NCI-H2081 treated with DMSO at 0.1 percent for 48 hours (cell line): ENCODE measurements at places on chromosomes 12 and 14.

- no peak for DNase-seq
Observed at GRCh38 chr12:6378709-6379472, 3.5 kb upstream of the SCNN1A start.

GRCh38 chr12:27186022-27186839 is 57.9 kb upstream of the STK38L start:
- DNase-seq, result no peak

GRCh38 chr14:94109915-94110250 is 653 bp upstream of the IFI27 start:
- DNase-seq, result no peak

- no peak for DNase-seq
Observed at GRCh38 chr12:68482660-68483059, 128.0 kb upstream of the RAP1B start.

- no peak for DNase-seq
Observed at GRCh38 chr12:131176926-131177325, 223.2 kb downstream of the ADGRD1 start.

DNA sequence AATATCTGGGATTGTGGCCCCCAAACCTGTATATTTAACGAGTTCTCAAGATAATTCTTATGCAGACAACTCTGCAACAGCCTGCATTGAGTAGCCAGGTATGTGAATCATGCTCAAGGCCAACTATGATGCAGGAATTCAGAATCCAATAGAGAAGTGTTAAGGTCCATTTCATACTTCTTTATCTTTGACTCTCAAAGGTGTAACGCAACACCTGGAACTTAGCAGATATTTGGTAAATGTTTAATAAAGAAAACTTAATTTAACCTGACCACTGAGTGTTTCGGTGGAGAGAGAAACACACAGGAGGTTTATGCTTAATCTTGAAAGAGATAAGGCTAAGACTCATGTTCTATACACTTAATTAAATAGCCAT is 156.5 kb upstream of the PLEKHG7 start:
- no peak for DNase-seq
